Activated T-cell treated with anti-CD3 and anti-CD28 coated beads for 24 hours (primary cell): ENCODE measurements at places on chromosomes 2 and 18.

GRCh38 chr2:175937216-175937615 is 64.9 kb downstream of the LNPK start:
- no peak for DNase-seq

DNA sequence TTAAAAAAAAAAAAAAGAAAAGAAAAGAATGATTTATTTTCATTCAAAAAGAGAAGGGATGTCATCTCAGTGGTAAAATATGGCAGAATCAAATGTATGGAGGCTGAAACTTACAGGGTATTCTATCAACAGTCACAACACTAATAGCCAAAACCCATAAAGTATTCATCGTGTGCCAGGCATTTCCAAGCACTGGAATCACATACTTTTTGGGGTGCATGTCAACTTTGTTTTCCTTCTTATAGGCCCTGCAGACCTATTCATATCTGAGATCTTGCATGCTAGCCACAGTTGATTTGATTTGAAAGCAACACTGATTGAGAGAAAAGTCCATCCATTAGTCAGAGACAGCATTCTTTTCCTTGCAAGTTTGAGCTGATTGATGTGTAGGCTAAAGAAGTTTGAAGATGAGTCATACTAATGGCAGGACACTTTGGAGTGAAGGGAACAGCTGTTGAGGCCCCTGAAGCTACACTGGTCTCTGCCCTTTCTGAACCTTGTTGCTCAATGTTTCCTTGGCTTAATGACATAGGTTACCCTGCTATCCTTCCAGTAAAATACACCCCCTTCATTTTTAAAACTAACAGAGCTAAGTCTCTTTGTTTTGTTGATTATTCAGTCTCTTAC is 22.0 kb downstream of the KATNAL2 start:
- DNase-seq, result no peak

DNA sequence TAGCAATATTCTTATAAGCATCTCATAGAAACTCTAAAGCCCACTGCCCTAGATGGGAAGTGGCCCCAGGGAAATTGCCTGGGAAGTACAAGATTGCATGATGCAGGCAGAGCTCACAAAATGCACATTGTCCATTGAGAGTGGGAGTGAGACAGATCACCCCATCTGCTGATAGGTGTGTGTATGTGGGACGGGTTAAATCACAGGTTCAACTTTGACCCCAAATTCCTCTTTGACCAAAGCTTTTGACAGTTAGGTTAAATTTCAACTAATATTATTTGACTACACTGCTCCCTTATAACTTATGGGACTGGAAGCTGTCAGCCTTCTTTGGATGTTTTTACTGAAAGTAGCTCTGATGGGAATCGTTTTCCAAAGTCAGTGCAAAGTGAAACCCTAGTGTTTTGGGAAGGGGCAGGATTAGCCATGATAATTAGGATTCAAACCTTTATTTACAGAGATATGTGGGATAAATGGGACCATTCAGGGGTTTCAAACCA is 11.4 kb upstream of the FABP1 start:
- DNase-seq, result no peak

- DNase-seq, result no peak
Measured at GRCh38 chr2:240822280-240822847, 2.3 kb upstream of the KIF1A start.

DNA sequence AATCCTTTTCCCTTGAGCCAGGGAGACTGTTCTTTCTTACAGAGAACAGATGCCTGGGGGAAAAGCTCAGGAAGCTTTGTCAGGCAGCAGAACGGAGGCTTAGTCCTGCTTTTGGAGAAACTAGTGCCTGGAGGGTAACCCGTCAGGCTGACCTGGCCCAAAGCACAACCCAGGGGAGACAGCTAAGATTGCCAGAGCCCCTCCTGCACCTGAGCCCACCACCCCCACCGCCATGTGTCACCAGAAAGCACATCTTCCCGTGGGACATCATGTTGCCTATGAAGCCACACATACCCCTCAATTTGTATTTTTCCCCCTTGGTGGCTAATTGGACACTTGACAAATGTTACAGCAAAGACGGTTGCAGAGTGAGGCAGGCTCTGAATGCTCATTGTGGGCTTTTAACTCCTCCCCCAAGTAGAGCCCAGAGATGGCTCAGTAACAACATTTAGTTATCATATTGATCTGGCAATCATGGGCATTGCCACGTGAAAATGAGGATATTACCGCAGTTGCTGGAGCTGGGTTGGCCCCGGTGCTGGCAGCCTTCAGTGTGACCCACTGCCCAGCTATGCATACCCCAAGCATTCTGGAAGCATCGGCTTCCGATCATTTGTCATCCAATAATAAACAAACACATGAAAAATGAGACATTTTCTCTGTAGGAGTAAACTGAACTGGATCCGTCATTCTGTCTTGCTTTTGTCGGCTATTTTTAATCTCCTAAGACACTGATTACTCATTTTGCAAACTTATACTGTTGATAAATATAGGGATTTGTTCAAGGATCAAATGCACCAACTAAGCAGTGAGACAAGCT is 229.5 kb downstream of the ATAD2B start:
- DNase-seq, result no peak
